ENCODE measurements at places on chromosomes 5 and 9. TPM values are rescaled to one million over a fixed set of nuclear protein-coding genes. Genes with fewer than 3 reads are reported as not detected.

The DAPK1 gene
- 2.1 TPM for total RNA-seq

The CNTNAP3B gene
- not detected for total RNA-seq

The TLE1 gene
- total RNA-seq = 0.29 TPM

The C5orf34 gene
- total RNA-seq = 10.5 TPM

The GABBR2 gene
- not detected for total RNA-seq

The FBXW11 gene
- 52.6 TPM for total RNA-seq

The HACD4 gene
- 4.0 TPM for total RNA-seq

DNA sequence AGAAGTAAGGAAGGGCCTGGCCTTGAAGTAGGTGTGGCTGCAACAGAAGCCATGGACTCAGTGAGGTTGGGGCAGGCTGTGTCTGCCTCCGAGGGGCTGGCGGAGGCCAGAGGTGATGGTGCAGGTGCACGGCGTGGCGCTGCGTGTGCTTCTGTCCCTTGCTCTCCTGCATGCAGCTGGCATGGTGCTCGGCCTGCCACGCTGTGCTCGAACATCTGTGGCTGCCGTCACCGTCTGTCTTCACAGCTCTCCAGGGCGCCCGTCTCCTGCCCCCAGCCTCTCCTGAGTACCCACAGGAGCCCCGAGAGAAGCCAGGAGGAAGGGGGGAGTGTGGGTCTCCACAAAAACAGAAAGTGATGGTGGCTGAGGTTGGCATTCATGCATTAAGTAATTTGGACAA, 193.7 kb downstream of the CACNA1B start:
- no peak overlapping the region for H3K4me3 ChIP-seq
- DNase-seq = no peak
- H3K27me3 ChIP-seq = no peaks in the 10 kb centered on the region
- no peaks in the 10 kb centered on the region for H3K36me3 ChIP-seq
- H3K27ac ChIP-seq = no peak overlapping the region

GRCh38 chr5:9733486-9733885, 103.3 kb upstream of the TAS2R1 start:
- no peak overlapping the region for H3K27ac ChIP-seq
- H3K4me1 ChIP-seq = no peaks in the 10 kb centered on the region
- H3K4me3 ChIP-seq = no peak overlapping the region
- H3K36me3 ChIP-seq = no peaks in the 10 kb centered on the region

- no peak overlapping the region for H3K4me3 ChIP-seq
- H3K27ac ChIP-seq = no peak overlapping the region
These were observed 118.6 kb upstream of the ZNF608 start for GRCh38 chr5:124865066-124865465.

- no peaks in the 10 kb centered on the region for H3K27me3 ChIP-seq
- peak; percentile 33 for DNase-seq
- H3K4me3 ChIP-seq = no peak overlapping the region
- peaks cover 13% of the 10 kb centered on the region for H3K36me3 ChIP-seq
- H3K27ac ChIP-seq = no peak overlapping the region
These were observed 206.9 kb downstream of the CRB2 start for GRCh38 chr9:123562844-123563346.

DNA sequence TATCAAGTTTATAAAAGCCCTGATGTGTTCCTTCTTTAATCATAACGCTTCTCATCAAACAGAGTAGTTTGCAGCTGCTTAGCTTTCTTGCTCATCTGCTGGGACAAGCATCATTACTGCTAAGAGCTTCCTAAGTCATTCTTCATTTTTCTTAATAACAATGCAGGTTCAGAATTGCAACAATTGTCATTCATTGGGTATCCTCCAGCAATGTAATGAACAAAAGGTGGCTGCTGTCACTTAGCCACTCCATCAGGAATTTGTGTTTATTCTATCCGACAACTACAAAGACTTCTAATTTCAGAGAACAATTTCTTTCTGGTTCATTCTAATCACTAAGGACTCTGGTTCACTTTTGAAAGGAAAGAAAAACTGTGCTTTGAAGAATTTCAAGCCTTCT, 836.7 kb upstream of the CDH10 start:
- no peaks in the 10 kb centered on the region for H3K27me3 ChIP-seq
- no peaks in the 10 kb centered on the region for H3K4me1 ChIP-seq
- no peak overlapping the region for H3K27ac ChIP-seq
- no peak for DNase-seq
- H3K4me3 ChIP-seq = no peak overlapping the region

GRCh38 chr5:133977161-133977787, 8.8 kb upstream of the C5orf15 start:
- no peak overlapping the region for H3K4me3 ChIP-seq
- peak overlapping the region; percentile 43 for H3K27ac ChIP-seq
- H3K36me3 ChIP-seq = peaks cover 61% of the 10 kb centered on the region
- no peak for DNase-seq
- H3K27me3 ChIP-seq = no peaks in the 10 kb centered on the region

- H3K4me1 ChIP-seq = peaks cover 43% of the 10 kb centered on the region
- DNase-seq = peak; percentile 47
- peak overlapping the region; percentile 98 for H3K27ac ChIP-seq
- H3K27me3 ChIP-seq = no peaks in the 10 kb centered on the region
These were observed 1.7 kb upstream of the PTGER4 start for GRCh38 chr5:40678026-40678425.

- H3K27me3 ChIP-seq = no peaks in the 10 kb centered on the region
- no peak for DNase-seq
- no peak overlapping the region for H3K27ac ChIP-seq
- H3K4me1 ChIP-seq = no peaks in the 10 kb centered on the region
These were observed 19.8 kb downstream of the TNFSF15 start for GRCh38 chr9:114785866-114786650.

DNA sequence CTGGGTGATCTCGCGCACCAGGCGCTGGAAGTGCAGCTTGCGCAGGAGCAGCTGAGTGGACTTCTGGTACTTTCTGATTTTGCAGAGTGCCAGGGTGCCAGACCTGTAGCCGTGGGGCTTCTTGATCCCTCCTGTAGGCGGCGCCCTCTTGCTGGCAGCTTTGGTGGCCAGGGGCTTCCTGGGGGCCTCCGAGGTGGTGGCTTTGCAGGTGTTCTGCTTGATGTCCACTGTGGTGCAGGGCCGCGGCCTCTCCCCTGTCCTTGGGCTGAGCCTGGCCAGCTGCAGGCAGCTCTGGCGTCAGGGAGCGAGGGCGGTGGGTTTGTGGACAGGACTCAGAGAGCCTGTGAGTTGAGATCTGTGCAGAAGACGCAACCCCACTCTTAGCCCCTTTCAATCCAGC, 36.1 kb downstream of the TAF11L14 start:
- H3K36me3 ChIP-seq = no peaks in the 10 kb centered on the region
- no peak for DNase-seq
- no peak overlapping the region for H3K4me3 ChIP-seq

- no peaks in the 10 kb centered on the region for H3K4me1 ChIP-seq
- H3K27me3 ChIP-seq = no peaks in the 10 kb centered on the region
These were observed 579.2 kb upstream of the COX7C start for GRCh38 chr5:86038566-86038965.

GRCh38 chr5:21688655-21689054, 1164.5 kb downstream of the CDH12 start:
- no peak overlapping the region for H3K4me3 ChIP-seq
- H3K27ac ChIP-seq = no peak overlapping the region
- no peaks in the 10 kb centered on the region for H3K4me1 ChIP-seq
- no peak for DNase-seq
- no peaks in the 10 kb centered on the region for H3K27me3 ChIP-seq
- H3K36me3 ChIP-seq = no peaks in the 10 kb centered on the region

- no peak overlapping the region for H3K27ac ChIP-seq
- no peak overlapping the region for H3K4me3 ChIP-seq
- no peaks in the 10 kb centered on the region for H3K4me1 ChIP-seq
- DNase-seq = no peak
These were observed 160.8 kb downstream of the DMRT2 start for GRCh38 chr9:1210954-1211353.

DNA sequence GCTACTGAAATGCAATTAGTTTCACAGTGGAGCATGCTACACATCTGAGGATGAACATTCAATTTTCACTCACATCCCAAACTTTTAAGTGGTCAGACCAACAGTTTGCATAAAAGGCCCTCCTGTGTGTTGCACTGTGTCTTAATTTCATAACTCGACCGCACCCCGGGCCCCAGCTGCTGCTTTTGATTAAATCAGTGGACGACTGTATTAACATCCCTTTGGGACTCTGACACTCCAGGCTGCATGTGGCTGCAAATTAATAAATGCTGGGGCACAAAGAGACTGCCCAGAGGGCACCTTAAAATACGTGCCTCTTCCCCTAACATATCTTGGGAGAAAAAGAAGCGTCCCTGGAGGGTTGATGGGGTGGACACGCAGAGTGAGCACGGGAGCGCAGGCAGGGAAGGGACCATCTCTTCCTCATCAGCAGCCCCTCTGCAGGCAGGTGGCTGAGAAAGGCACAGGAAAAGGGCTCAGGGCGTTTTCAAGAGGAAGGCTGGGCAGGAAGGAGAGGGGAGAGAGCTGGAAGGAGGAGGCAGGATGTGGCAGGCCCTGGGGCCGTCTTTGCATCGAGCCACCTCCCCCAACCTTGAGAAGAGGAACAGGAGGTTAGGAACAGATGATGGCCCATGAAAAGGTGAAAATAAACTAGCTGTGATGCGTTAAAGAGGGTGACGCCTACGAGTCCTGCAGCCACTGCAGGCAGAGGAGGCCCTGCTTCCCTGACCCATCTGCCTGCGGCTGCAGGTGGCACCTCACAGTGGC, 18.6 kb downstream of the MED10 start:
- H3K27ac ChIP-seq = peak overlapping the region; percentile 76
- DNase-seq = peak; percentile 43
- H3K36me3 ChIP-seq = peaks cover 14% of the 10 kb centered on the region
- no peaks in the 10 kb centered on the region for H3K27me3 ChIP-seq

DNA sequence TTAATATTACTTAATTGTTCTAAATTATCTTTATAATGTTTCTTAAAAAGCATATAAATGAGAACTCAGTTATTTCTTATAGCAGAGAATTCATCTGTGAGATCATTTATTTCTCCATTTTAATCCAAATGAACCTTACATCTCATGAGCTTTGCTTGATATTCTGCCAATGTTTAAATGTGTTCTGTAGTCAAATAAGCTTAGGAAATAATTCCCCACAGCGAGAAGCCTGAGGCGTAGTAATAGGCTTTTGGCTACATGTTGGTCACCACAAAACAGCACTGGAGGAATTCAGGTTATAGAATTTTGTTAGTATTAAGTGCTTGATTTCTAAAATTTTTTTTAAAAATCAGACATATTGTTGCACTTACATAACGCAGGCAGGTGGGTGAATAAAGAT, 585.3 kb upstream of the RORB start:
- no peaks in the 10 kb centered on the region for H3K27me3 ChIP-seq
- no peaks in the 10 kb centered on the region for H3K4me1 ChIP-seq
- H3K4me3 ChIP-seq = no peak overlapping the region
- H3K36me3 ChIP-seq = no peaks in the 10 kb centered on the region

Measured in activated CD8-positive, alpha-beta T cell treated with anti-CD3 and anti-CD28 coated beads for 36 hours (primary cell).